ENCODE measurements at places on chromosomes 4 and X.

- no peak for DNase-seq
These were observed 408.2 kb upstream of the NR3C2 start for GRCh38 chr4:148850257-148850995.

GRCh38 chr4:686413-687040 lies 2.4 kb downstream of the SLC49A3 start:
- no peak for DNase-seq

DNA sequence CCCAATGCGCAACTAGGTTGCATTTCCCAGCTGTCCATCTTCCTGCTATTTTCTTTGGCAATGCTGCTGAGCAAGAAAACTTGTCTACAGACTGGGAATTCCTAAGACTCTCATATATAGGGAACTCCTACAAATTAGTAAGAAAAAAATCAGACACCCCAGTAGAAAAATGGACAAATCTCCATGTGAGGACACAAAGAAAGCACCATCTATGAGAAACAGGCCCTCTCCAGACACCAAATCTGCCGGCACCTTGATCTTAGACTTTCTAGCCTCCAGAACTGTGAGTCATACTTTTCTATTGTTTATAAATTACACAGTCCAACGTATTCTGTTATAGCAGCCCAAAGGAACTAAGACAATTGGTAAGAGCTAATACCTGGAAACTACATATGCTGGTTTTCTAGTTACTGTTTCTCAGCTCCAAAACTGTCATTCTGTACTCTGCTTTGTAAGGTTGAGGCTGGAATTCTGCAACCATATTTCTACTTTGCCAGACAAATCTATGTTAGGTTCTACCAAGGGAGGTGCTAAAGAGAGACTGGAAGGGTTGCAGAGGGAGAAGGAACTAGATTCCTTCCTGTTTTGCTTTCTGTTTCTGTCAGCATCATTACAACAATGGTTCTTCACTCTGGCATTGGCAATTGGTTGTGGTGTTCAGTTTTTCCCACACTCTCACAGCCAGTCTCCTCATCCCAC lies 35.7 kb upstream of the FAM241A start:
- no peak for DNase-seq

DNA sequence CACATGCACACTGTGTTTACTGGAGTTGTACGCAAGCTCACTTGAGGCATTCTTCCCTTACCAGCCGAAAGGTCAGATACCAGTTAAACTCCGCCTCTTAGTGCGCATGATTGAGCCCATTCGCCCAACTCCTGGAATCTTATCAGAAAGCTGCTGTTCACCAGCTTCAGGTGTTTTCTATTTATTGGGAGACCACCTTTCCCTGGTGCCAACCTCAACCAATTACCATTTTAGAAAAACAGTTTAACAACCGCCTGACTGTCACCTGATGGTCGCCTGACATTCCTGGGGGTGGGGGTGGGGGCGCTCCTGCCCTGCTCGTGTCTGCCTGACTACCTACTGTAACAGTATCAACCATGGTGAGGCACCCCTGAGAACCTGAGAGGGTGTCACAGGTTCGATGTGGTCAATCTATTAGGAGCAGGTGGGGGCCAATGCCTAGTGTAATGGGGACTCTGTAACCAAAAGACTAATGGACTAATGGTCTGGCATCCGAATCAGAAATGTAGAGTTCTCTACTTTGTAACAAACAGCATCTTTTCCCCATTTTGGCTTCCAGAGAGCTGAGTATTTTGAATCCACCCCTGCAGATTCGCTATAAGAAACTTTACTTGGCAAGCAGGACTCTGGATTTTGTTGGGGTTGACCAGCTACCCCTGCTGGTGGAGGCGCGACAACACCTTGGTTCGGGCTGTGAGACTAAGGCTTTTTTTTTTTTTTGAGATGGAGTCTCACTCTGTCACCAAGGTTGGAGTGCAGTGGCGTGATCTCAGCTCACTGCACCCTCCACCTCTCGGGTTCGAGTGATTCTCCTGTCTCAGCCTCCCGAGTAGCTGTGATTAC lies 58.2 kb upstream of the ZNF157 start:
- DNase-seq: no peak

- DNase-seq: no peak
These were observed 74.6 kb downstream of the ACOX3 start for GRCh38 chr4:8365951-8366350.

GRCh38 chr4:6928081-6928480 lies 18.5 kb downstream of the TBC1D14 start:
- DNase-seq: no peak

GRCh38 chr4:181853881-181854511 lies 389.2 kb upstream of the TENM3 start:
- DNase-seq: no peak

DNA sequence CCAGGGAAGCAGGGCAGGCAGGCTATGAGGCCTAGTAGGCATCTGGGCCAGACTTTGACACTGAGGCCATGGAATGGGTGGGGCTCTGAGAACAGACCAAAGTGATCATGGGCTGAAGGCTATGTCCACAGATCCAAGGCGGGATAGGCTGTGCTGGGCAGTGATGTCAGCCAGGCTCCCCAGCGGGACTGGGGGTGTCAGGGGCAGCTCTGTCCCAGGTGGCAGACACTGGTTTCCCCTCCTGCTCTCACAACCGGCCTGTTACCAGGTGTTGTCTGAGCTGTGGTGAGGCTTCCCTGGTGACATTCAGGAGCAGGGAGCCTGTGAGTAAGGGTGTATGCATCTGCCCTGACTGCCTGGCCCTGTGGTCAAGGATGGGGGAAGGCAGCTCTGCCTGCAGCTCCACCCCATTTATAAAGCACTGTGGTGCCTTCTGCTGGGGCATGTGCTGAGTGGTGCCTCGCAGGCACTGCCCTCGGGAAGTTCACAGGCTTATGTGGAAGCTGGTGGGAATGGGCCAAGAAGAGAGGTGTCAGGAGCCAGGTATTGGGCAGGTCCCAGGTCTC lies 2.9 kb downstream of the IL9R start:
- no peak for DNase-seq

DNA sequence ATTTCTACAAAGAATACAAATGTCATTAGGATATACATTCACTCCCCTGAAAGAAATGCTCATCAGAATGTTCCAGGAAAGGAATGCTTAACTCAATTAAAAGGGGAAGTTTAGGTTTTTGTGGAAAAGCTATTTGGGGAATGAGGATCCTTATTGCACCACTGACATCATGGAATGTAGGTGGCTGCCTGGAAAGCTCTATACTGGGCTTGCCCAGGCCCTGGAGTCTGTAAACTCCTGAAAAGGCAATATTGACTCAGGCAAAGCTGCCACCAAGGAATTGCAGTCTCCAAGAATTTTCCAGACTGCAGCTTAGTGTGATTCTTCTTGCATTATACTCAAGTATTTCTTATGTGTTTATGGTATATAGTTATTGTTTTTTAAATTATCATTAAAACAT lies 15.7 kb downstream of the DAPP1 start:
- no peak for DNase-seq

DNA sequence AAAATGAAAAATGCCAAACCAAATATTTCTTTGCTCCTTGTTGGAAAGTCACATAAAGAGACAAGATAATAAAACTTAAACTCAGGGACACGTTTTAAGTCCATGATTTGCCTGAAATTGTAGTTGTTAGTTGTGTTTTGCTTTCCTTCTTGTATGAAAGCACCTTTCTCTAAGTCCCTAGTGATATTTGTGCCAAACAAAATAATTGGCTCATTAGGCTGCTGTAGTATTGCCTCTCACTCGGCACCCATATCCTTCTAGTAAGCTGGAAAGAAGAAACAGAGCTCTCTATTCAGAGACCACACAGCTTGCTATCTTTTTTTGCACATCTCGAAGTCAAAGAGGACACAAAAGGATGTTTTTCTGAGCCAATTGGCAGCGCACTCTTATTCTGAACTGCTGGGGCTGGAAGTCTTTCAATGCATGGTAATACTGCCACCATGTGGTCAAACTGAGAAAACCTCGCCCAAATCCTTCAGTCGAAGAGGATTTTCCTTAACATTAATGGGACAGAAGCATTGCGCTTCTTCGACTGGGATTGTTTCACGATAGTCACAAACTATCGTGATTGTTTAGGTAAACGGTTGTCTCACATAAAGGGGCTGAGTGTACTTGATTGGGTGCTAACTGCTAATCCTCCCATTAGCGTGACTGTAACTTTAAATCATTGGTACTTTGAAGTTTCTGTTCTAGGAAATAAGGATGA lies 571.9 kb upstream of the LCORL start:
- peak; percentile 19 for DNase-seq

DNA sequence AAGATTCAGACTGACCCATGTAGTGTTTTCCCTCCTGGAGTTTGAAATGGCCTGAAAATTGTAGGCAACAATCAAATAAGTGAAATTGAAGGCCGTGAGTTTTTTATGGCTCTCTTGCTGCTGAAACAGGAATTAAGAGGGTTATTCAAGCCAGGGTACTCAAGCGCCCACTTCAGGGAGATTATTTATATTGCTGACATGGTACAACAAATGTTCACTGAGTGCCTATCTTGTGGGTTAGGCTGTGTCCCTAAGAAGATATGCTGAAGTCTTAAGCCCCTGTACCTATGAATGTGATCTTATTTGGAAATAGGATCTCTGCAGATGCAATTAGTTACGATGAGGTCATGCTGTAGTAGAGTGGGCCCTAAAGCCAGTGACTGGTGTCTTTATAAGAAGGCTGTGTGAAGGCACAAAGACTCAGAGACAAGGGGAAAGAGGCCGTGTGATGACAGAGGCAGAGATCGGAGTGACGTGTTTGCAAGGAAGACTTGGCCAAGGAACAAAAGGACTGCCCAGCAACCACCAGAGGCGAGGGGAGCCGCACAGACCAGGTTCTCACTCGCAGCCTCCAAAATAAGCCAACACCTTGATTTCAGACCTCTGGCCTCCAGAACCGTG lies 72.9 kb downstream of the MED28 start:
- no peak for DNase-seq

DNA sequence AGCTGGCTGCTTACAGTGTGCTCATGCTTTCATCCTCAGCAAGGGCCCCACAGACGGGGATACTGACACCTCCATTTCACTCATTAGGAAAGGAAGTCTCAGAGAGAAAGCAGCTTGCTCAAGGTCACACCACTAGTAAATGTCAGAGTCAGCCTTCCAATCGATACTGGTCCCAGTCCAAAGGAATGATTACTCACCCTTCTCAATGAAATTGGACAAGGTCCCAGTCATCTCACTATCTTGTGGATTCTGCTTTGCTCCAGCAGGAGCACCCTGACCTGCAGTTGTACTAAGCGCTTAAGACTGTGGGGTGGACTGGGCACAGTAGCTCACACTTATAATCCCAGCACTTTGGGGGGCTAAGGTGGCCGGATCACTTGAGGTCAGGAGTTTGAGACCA lies 132.2 kb upstream of the SLC34A2 start:
- no peak for DNase-seq

DNA sequence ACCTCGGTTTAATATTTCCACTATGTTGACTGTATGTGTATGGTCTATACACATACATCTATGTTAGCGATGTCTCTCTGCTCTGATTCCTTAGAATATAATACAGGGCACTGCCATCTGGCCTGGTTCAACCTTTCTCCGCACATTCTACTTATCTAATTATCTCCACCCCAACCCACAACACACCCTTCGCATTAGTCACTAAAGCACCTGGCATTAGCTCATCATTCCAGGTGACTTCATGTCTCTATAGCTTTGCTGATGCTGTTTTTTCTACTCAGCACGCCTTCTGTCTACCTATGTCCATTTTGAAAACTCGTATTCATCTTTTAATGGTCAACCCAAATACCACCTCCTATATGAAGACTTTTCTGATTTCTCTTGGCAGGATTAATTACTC lies 425.2 kb upstream of the RASGEF1B start:
- DNase-seq: no peak

- DNase-seq: no peak
These were observed 333.2 kb downstream of the ARHGAP24 start for GRCh38 chr4:85808104-85808503.

DNA sequence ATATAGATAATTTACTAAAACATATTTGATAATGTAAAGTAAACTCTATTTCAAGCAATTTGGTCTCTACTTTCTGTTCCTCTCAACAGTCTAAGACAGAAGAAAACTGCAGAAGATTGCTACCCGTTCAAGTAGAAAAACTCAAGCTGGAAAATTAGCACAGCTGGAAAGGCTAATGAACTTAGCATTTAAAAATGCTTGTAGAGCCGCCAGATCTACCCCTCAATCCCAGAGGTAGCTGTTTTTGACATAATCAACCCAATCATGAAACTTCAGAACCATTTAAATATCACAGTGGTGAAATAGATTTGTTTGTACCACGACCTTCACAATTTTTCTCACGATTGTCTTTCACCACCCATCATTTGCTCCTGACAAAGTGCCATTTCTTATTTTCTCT lies 479.5 kb downstream of the SPRY1 start:
- no peak for DNase-seq

- no peak for DNase-seq
These were observed 43.4 kb downstream of the GABRB1 start for GRCh38 chr4:47074816-47075215.

- DNase-seq: no peak
These were observed 8.3 kb upstream of the DAPP1 start for GRCh38 chr4:99808260-99808857.

- DNase-seq: no peak
These were observed 94.6 kb downstream of the COX18 start for GRCh38 chr4:72974694-72975487.

DNA sequence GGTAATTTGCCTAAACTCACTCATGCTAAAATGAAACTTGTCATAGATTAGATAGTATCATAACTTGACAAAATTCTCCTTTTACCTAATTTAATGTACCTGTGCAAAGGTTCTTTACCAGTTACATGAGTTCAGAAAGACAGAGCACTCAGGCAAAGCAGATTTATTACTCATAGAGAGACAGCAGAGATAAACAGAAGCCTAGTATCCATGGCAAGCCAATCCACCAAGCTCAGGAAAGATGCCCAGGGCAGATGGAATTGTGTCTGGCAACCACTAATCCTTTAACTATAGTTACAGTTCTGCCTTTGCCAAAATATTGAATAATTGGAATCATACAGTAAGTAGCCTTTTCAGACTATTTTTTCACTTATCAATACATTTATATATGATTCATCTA lies 826.2 kb downstream of the TECRL start:
- DNase-seq: no peak

GRCh38 chr4:107404591-107405300 lies 315.3 kb downstream of the PAPSS1 start:
- no peak for DNase-seq

- DNase-seq: no peak
These were observed 395.7 kb downstream of the TRIML1 start for GRCh38 chr4:188534917-188535316.

DNA sequence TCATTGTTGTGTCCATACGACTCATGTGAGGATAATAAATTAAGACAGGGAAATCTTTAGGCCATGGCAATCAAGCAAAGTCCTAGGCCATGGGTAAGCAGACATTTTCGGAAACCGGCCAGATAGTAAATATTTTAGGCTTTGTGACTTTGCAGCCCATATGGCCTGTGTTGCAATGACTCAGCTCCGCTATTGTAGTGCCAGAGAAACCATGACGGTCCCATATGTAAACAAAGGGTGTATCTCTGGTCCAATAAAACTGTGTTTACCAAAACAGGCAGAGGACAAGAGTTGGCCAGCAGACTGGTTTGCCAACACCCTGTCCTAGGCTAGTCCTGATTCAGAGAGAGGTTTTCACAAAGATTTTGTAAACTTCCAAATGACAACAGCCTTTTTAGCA lies 5.0 kb downstream of the FAM114A1 start:
- no peak for DNase-seq

GRCh38 chrX:54067766-54068165 lies 23.5 kb upstream of the PHF8 start:
- DNase-seq: no peak

GRCh38 chr4:26120098-26120825 lies 200.6 kb upstream of the RBPJ start:
- DNase-seq: no peak

GRCh38 chr4:89486042-89486441 lies 178.4 kb upstream of the GPRIN3 start:
- DNase-seq: no peak
